Pons (tissue), 1 donor: ENCODE measurements at places on chromosomes 4 and X.

GRCh38 chr4:8544741-8545438 is 35.3 kb upstream of the GPR78 start:
- no peak for DNase-seq

DNA sequence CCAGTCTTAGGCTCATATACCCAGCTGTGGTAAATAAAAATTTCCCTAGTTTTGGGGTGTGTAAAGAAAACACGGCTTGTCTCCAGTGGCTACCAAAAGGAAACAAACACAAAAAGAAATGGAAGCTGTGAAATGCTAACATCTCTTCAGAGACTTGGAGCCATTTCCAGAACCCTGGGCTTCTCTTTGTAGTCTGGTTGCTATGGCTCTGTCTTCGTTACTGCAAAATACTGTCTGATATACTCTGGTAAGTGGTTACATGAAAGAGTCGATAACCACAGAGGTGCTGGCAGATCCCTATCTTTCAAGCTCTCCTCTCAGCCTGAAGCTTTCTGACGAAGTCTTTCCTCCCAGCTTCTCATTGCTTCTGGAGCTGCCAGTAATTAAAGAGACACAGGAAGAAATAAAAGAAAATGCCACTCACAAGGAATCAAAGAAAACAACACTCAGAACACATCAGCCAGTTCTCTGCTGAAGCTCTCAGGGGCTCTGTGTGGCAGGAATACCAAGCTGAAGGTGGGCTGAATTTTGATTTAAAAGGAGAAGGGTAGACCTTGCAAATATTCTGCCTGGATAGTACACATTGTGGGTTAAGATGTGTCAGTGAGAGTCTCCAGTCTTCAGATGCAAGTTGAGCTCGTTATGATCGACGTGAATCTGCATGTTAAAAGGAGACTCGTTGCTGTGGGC is 107.6 kb upstream of the FAM9C start:
- DNase-seq = no peak

- no peak for DNase-seq
Observed at GRCh38 chrX:115390078-115390477, 100.6 kb downstream of the LUZP4 start.

DNA sequence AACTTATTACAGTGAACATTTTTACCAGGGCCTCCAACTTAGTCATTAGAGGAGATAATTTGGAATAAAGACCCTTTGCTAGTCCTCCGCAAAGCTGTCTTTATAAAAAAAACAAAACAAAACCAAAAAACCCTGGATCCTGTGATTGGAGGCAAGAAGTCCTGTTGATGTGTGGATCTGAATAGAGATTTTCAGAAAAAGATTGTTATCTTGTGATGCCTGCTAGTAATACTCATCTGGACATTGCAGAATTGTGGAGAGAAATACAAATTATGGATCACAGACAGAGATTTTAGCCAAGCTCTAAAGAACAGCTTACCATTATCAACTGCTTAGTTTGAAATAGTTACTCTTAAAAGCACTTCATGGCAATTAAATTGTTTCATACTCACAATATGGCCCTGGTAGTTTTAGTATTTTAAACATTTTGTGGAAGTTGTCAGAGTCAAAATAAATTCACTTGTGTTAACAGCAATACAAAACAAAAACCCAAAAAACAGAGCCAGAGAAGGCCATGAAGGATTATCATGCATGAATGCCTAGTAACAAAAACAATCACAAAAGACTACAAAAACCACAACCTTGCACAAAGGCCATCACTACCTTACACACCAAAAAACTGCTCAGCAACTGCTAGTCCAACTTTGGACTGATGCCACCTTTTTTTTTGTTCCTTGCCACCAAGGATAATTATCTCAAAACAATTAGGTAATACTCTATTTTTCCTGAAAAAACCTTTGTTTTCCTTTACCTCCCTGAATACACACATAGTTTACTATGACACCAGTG is 514.5 kb upstream of the SLIT2 start:
- DNase-seq = no peak

GRCh38 chrX:54044877-54045338 is 635 bp upstream of the PHF8 start:
- DNase-seq = peak; percentile 42

DNA sequence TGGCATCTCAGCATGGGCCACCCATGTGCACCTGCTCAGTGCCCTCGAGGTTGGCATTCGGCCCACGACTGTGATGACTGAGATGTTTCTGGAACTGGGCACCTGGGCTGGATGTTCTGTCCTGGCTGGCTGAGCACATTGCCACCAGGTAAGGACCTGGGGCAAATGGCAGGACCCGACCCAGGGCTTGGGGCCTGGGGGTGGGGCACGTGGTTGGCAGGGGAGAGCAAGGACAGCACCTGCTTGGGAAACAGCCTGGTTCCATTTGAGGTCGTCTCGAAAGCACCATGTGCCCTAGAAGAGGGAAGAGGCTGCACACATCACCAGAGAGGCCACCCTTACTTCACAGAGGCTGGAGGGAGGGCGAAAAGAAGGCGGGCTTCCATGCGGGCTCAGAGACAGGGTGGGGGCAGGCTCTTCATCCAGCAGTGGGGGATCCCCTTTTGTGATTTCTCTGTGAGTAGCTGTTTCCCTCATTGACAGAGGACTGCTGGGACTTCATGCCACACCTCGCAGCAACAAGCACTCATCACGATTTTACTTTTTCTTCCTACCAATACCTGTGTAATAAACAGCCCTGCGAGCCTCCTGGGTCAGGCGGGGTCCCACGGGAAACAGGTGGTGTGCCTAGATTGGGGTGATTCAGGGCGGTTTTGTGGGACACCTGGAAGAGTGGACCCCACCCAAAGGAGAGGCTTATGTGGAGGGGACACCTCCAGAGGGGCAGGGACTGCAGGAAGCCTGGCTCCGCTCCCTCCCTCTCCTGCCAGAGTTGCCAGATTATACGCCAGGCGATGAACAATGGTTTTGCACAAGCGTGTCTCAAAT is 12.0 kb downstream of the TMEM187 start:
- DNase-seq = no peak

- no peak for DNase-seq
Observed at GRCh38 chr4:152828122-152828521, 48.4 kb downstream of the ARFIP1 start.

DNA sequence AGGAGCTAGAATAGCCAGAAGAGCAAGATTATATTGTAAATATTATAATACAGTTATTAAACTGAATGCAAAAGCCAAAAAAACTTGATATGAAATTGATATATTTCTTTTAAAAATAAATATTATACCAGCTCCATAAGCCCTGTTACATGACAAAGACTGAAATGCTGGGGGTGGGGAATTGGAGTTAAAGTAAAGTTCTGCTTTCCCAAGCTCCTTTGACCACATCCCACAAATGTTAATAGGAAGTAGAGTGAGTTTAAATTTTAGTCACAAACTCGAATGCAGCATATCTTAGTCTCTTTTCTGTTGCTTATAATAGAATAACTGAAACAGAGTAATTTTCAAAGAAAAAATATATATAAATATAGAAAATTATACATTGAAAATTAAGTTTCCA is 46.9 kb upstream of the NFKB1 start:
- no peak for DNase-seq

GRCh38 chr4:176377780-176378179 is 58.0 kb downstream of the SPCS3 start:
- peak; percentile 62 for DNase-seq

DNA sequence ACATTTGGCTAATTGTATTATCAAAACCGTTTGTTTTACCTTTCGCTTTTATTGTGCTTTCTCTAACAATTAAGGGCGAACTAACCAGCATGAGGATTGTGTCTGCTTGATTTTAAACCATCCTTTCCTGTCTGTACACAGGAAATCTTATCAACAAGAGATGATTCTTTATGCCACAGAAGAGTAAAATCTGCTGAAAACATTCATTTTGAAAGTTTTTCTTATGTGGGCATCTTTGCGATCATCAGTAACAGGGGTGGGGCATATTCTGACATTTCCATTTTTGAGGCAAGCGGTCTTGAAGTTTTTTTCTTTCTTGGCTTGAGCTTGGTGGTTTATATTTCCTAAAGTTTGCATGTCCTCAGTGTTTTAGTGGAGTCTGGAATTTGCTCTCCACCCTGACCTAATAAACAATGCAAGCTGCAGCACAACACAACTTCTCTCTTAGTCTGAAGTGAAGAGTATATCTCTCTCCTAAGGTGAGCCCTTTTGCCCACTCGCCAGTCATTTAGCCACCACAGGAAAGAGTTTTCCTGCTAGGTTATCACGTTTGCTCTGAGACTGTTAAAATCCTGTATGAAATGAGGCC is 26.6 kb downstream of the NFKB1 start:
- no peak for DNase-seq

DNA sequence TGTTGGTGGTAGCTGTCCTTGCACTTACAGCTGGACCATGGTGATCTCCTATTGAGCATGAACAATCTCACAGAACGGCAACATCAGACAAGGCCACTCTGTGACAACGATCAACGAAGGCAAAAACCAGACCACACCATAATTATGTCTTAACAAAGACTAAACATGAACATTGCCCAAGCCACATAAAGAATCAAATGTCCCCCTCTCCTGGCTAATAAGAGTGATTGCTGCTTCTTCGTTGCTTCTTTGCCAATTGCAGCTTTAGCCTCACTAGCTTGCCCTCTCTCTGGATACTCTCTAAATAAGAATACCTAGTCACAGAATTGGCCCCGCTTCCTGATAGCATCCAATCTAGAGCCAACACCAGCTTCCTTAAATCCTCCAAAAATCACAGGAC is 41.5 kb upstream of the PGRMC1 start:
- DNase-seq = no peak

- DNase-seq = no peak
Observed at GRCh38 chr4:40283968-40284367, 51.2 kb upstream of the CHRNA9 start.

- DNase-seq = no peak
Observed at GRCh38 chr4:37516057-37516775, 170.0 kb downstream of the RELL1 start.

DNA sequence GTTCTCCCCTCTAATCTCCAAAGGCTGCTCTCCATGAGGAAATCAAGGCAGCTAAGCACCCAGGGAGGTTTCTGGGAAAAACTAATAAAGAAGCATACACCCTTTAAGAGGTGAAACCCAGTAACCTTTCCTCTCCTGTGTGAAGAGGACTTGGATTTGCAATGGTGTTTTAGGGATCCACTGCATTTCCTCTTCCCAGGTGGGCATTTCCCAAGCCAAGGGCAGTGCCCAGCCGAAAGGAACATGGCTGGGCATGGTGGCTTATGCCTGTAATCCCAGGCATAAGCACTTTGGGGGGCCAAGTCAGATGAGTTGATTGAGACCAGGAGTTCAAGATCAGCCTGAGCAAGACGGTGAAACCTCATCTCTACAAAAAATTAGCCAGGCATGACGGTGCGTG is 5.4 kb upstream of the ZNF185 start:
- DNase-seq = no peak
